ENCODE measurements at places on chromosomes 1 and 21.

GRCh38 chr21:45556645-45557615, 14.7 kb upstream of the SLC19A1 start:
- no peak for DNase-seq

- DNase-seq, result no peak
These were observed 13.0 kb downstream of the RCC1 start for GRCh38 chr1:28518745-28519341.

- DNase-seq, result no peak
These were observed 13.9 kb downstream of the CACHD1 start for GRCh38 chr1:64483731-64484414.

DNA sequence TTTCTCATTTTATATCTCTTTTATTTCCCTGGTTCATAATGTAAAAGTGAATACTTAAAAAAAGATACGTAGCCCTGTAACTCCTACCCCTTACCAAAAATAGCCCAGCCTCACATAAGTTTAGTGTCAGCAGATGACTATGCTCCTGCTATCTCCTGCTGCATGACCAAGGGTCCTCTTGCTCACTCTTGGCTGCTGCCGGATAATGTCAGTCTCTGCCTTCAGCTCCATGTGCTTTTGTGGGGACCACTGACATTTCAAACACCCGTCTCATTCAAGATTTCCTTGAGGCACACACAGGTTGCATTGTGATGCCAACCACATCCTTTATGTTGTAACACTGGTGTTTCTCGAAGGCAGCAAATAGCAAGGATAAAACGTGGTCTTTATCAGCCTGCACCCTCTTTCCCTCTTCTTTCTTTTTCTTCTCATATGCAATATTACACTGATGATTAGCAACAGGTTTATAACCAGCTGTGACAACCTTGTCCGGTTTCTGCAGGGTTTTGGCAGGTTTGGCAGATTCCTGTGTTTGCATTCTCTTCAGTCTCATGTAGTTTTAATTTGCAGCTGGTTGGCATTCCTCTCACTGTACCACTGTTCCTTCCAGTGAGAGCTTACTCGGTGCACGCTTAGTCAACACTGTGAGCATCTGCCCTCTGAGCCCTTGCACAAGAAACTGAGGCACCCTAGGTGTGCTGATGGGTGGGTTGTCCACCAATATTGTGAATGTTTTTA, 62.2 kb downstream of the ZNF684 start:
- no peak for DNase-seq

GRCh38 chr1:21761052-21761451, 21.9 kb downstream of the USP48 start:
- no peak for DNase-seq

- DNase-seq, result no peak
These were observed 92.8 kb upstream of the ZP4 start for GRCh38 chr1:237983496-237983895.

DNA sequence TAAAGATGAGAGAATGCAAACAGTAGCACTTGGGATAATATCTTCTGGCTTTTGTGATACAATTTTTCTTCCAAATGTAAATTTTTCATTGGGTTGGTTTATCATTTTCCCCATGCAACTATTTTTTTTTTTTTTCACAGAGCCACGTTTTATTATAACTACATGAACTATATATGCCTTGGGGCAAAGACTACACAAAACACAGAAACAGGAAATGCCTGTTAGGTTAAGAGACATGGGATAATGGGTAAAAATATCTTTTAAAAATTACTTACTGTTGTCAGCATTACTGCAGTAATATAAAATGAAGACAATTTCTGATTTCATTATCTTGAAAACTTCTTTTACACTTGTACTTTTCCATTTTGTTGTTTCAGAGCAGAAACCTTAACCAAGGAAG, 74.6 kb downstream of the DISP1 start:
- no peak for DNase-seq

DNA sequence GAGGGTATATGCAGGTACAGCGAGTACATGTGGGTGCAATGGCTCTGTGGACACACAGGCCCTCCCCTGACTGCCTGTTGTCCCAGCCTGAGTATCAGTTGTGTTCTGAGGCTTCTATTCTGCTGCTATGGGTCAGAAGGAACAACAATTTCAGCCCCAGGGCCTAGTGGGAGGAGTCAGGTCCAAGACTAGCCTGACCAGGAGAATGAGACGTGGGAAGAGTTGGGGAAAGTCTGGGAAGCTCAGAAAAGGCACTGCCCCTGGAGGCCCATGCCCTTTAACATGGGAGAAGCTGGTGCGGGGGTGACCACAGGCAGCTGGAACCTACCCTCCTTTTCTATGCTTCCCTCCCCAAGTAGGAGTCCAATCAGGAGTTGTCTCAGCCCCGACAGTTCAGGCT, 7.7 kb downstream of the IGSF8 start:
- DNase-seq, result no peak

GRCh38 chr1:107141491-107142126, 770 bp downstream of the NTNG1 start:
- peak; percentile 12 for DNase-seq

- DNase-seq, result no peak
These were observed 71.4 kb downstream of the MEGF6 start for GRCh38 chr1:3539707-3540425.

GRCh38 chr1:89935235-89935634, 59.7 kb upstream of the ZNF326 start:
- DNase-seq, result no peak

- no peak for DNase-seq
These were observed 36.2 kb downstream of the CAMK2N1 start for GRCh38 chr1:20449735-20450311.

GRCh38 chr1:36966242-36966641, 68.1 kb downstream of the GRIK3 start:
- no peak for DNase-seq

GRCh38 chr1:87594736-87595383, 266.2 kb downstream of the LMO4 start:
- DNase-seq, result no peak

DNA sequence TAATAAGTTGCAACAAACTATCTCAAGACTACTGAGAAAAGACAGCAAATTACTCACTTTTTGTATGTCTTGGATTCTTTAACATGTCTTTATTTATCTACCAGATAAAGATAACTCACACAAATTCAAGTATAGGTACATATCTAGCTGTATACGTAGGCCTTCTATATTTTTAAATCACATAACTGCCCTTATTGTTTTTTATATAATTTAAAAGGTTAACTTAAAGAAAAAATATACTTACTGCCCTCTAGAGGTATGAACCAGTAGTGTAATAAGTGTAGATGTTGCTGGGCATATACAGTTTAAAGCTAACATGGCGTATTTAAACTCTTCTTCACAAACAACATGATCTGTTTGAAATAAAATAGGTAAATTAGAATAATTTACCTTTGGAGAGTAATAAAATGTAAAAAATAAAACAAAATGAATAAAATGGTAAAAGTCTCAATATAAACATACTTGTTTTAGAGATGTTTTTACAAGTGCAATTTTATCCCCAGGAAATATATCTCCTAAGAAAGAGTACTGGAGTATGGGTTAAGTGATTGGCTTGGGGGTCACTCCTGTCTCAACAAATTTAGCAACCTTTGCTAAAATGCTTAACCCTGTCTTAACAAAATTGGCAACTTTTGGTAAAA, 235.2 kb downstream of the KCNT2 start:
- peak; percentile 45 for DNase-seq

DNA sequence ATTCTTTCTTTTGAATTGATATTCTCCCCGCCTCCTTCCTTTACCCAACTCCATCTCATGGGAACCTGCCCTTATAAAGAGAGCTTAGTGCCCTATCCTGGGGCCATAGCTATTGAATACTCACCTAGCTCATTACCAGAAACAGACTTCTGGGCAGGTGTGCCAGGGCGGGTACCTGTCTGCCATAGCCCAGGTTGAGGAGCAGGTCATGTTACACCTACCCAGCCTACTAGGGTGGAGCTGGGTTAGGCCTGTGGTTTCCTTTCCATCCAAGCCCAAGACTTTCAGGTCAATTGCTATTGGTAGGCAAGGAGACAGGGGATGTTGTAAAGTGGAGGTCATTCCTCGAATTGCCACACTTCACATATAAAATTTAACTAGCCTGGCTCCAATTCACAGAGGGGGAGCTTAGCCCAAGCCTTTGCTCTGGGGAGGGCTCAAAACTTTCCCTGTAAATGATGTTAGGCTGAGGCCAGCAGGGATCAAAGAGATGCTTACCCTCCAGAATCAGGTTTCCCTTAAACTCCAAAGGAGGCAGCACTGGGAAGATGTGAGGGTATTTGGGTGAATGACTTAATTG, 87.1 kb upstream of the IPO9 start:
- no peak for DNase-seq

- peak; percentile 26 for DNase-seq
These were observed 283.5 kb downstream of the S1PR1 start for GRCh38 chr1:101520302-101520701.

DNA sequence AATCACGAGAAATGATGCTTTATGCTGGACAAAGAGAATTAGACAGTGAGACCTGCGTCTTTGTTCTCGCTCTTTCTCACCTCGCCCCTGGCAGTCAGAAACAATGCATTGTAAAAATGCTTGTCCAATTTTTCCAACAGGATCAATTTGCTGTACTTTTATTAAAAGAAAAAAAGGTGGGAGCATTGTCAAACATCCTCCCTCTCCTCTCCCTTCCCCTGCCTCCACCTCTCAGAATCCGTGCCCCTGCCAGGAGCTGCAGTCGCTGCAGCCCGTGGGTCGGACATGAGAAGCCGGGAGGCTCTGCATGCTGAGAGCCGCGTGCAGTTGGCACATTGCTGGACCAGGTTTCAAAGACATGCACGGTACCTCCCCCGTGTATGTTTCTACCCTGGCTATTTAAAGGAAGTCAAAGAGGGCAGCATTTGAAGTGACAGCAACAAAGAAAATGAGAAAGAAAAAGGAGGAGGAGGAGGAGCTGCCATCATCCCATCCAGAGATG, 161.0 kb upstream of the KAZN start:
- DNase-seq, result no peak

- DNase-seq, result no peak
These were observed 149.5 kb upstream of the HP1BP3 start for GRCh38 chr1:20936621-20937020.

DNA sequence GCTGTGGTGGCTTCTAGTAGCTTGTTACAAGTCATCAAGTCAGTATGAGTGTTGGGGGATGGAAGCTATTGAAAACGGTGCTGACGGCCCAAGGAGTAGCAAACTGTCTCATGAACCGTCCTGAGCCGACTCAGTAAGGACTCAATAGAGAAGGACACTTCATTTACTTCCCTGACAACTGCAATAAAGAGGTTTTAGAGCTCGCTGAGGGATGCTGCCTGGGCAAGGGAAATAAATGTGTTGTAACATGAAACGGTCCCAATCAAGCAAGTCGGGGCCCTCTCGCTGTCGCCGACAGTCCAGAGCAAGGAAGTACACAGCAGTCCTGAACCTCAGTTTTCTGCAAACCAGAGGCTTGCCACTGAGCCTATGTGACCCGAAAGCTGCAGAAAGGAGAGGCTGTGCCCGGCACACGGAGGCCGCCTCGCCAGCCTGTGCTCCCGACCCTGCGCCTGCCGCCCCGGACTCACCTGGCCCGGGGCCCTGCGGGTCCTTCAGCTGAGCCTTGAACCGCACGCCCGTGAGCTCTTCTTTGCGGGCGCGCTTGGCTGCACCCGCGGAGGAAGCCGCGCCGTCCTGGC, 423 bp downstream of the URB1 start:
- DNase-seq, result no peak

DNA sequence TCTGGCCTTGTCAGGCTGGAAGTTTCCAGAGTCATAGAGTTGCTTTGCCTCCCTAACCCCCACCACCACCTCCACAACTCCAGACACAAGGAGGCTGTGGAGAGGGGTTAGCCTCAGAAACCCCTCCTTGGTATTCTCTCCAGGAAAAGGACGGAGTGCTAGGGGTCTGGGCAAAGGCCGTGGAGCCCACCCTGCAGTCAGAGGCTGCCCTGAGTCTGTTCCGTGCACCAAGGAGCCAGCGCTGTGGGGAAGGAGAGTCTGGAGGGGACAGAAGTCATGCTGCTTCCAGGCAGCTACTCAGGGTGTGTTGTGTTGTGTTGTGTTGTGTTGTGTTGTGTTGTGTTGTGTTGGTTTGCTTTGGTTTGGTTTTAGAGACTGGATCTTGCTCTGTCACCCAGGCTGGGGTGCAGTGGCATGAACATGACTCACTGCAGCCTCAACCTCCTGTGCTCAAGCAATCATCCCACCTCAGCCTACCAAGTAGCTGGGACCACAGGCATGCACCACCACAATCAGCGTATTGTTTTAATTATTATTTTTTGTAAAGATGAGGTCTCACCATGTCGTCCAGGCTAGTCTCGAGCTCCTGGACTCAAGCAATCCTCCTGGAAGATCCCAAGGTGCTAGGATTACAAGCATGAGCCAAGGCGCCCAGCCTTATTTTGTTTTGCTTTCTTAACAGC, 122.2 kb upstream of the TMEM51 start:
- DNase-seq, result no peak

DNA sequence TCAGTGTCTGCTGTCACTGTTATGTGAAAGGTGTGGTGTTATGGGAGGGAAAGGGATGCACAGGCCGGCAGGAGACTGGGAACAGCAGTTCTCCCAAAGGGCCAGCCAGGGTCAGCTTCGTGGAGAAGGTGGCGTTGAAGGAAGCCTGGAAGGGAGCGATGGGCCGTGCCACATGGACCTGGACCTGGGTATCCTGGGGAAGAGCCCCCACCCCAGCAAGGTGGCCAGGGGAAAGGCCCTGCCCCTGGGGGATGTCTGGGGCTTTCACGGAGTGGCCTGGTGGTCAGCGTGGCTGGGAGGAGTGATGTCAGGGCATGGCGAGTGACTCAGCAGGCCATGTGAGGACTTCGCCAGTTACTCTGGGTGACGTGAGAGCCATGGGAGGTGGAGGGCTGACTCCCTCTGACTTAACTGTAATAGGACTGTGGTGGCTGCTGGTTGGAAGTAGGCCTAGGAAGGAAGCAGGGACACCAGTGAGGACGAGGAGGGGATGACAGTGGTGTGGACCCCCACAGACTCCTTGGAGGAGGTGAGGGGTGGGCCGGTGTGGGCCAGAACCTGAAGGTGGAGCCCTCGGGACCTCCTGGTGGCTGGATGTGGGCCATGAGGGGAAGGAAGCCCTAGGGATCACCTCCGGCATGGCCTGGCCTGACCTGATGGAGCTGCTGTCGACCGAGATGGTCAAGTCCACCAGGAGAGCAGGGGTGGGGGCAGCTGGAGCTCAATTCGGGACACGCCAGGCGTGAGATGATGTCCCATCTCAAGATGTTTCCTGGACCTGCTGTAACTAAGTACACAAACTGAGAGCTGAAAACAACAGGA, 54.5 kb downstream of the BACE2 start:
- DNase-seq, result no peak

Measured in NCI-H1694 (cell line).